ENCODE measurements at places on chromosomes 6 and 20. TPM values are rescaled to one million over a fixed set of nuclear protein-coding genes. Genes with fewer than 3 reads are reported as not detected.

Gene NOTCH4
- total RNA-seq = 0.43 TPM

- H3K36me3 ChIP-seq = no peaks in the 10 kb centered on the region
- H3K27ac ChIP-seq = peak overlapping the region; percentile 93
- no peak for DNase-seq
- no peaks in the 10 kb centered on the region for H3K27me3 ChIP-seq
These were observed 381 bp upstream of the BICRAL start for GRCh38 chr6:42781546-42781795.

DNA sequence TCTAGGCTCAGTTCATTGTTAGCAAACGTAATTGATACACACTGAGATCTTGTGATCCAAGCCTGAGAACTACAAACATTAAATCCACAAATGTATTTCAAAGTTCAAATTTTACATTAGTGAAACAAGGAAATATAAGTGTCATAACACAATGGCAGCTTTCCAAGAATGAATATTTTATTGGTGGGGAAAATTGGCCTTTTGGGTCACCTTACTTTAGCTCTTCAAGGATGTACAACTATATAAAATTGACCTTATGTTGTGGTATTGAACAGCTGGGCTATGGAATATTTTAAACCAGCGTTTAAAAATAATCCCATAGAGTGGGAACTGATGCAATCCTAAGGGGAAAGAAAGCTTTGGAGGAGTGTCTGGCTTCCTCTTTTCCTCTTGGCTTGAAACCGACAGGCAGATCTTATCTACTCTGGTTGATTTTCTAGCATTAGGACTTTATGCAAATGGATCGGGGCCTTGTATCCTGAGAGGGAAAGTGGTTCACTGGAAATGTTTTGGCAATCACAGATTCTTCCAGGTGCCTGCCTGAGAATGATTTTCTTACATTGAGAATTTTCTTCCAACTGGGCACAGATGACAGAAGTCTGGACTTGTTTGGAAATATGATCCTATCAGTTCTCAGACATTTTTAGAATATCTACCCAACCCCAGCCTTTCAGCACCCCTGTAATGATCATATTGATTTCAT is 184.8 kb upstream of the ECI2 start:
- no peak for DNase-seq
- no peak overlapping the region for H3K4me3 ChIP-seq
- H3K27ac ChIP-seq = no peak overlapping the region

- H3K36me3 ChIP-seq = no peaks in the 10 kb centered on the region
- DNase-seq = no peak
- H3K4me1 ChIP-seq = no peaks in the 10 kb centered on the region
- H3K27me3 ChIP-seq = no peaks in the 10 kb centered on the region
- H3K4me3 ChIP-seq = no peak overlapping the region
These were observed 151.3 kb downstream of the SLC16A10 start for GRCh38 chr6:111238464-111239119.

Gene TNFRSF21
- 64.4 TPM for total RNA-seq

GRCh38 chr6:5174244-5174643 is 86.5 kb downstream of the LYRM4 start:
- H3K4me3 ChIP-seq = no peak overlapping the region
- no peaks in the 10 kb centered on the region for H3K36me3 ChIP-seq
- no peaks in the 10 kb centered on the region for H3K4me1 ChIP-seq
- no peaks in the 10 kb centered on the region for H3K27me3 ChIP-seq
- DNase-seq = no peak
- H3K27ac ChIP-seq = no peak overlapping the region
